Activated gamma-delta T cell treated with anti-CD3 and anti-CD28 coated beads, Interleukin-2, amount 50 U/mL, for 16 hours (primary cell): ENCODE measurements at places on chromosomes 13 and 19.

DNA sequence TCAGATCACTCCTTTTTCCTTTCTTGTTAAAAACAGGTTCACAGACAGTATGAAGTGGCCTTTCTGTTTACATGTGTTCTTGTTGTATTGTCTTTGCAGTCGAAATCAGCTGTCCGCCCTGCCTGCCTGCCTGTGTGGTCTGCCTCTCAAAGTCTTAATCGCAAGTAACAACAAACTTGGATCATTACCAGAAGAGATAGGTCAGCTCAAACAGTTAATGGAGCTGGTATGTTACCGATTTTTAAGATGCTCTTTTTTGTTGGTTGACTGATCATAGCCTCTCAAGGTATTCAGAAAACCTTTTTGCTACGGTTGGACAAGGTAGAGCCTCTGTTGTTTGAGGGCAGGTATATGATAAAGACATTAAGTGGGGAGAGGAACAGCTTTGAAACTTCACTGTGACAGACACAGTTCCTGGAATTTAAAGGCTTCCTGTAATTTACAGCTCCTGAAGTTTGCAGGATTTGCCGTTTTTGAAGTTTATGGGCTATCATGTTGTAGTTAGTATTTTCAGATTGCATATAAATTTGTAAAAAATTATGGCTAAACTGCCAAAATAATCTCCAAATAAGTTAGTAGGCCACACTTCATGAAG lies 116.1 kb downstream of the LRCH1 start:
- DNase-seq, result no peak

GRCh38 chr19:13573056-13573667 lies 66.9 kb upstream of the CACNA1A start:
- no peak for DNase-seq

- no peak for DNase-seq
Measured at GRCh38 chr13:32663660-32664059, 77.4 kb downstream of the PDS5B start.

- DNase-seq, result no peak
Measured at GRCh38 chr19:33212436-33213172, 13.0 kb downstream of the SLC7A10 start.

DNA sequence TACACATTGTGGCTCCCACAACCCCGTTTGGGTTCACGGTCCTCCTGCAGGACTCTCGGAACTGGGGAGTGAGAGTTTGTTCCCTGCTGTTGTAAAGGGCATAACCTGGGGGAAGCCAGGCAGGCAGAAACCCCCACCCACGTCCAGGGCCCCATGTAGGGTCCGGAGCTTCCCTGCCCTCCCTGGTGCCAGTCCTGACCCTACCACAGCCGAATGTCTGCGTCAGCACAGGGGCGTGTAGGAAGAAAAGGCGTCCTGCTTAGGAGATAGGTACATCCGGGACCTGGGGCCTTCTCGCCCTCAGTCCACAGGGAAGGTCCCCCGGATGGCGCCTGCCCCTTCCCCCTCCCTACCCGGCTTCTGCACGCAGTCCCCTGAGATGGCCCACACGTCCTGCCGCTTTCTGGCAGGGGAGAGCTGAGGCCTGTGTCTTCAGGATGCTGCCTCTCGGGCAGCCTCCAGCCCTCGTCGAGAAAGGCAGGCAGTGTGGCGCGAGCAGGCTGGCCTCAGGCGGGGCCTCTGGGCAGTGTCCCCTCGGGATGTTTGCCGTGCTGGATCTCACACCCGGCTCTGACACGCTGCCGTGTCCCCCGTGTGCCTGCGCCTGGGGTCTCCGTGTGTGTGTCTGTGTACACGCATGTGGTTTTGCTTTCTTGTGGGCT lies 19.1 kb downstream of the CSNK1G2 start:
- no peak for DNase-seq

- no peak for DNase-seq
Measured at GRCh38 chr13:43805071-43805468, 18.3 kb upstream of the ENOX1 start.

DNA sequence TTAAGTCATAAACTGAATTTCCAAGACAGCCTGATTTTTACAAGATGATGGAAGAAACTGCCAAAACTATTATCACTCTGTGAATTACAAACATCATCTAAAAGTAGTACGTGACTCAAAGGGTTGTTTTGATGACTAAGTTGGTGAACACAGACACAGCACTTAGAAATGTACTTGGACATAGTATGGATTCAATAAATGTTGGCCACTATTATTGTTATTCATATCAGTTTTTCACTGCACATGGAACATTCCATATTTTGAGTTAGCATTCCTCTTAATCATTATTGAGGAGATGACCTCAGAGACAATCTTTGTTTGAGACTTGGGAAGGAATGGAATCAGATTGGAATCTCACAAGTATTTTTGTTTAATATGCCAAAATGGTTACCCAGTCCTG lies 172.9 kb downstream of the OXGR1 start:
- no peak for DNase-seq

GRCh38 chr13:73820688-73821087 lies 313.5 kb downstream of the KLF12 start:
- no peak for DNase-seq

GRCh38 chr13:41601718-41602445 lies 144.5 kb downstream of the RGCC start:
- no peak for DNase-seq

DNA sequence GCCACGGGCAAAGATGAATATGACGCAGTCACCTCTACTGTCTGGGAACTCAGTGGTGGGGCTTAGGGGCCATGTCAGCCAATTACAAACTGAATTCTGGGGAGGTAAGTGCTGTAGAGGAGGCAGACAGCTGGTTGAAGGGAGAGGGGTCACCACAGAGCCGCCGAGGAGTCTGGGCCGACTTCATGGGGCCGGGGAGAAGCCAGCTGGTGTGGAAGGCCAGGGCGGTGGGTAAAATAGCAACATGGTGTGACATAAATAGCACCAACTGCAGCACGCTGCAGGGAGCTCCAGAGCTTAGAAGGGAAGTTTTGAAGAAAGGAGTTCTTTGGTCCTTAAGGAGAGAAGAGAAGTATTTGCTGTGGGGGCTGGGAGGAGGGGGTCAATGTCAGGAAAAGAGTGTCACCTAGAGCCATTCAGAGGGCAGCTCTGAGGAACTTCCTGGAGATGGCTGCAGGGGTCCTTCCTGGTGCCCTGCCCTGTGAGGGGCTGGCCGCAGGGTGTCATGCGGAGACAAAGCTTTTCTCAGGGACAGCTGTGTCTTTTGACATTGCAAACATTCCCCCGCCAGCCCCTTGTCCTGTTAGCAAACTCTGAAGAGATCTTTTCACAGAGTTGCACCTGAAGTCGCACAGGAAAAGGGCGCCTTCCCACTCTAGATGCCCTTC lies 6.4 kb downstream of the METTL21C start:
- no peak for DNase-seq

- DNase-seq, result no peak
Measured at GRCh38 chr13:94112227-94112626, 367.3 kb downstream of the DCT start.

DNA sequence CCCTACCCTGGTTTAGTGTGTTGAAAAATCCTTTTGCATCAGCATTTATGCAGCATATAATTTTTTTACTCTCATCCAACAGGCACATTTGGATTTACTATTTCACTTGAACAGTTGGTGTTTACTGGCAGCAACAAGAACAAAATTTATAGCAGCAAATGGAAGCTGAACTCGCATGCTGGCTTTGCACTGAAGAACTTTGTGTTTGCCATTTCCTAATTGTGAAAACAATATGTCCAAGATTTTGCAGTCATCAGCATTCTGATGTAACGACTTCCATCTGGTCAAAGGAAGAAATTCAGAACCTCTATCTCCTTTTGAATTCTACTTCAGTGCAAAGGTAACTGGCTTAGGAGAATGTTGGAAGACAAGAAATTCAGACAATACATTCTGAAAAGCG lies 131.0 kb downstream of the DLEU7 start:
- DNase-seq, result no peak

- DNase-seq, result no peak
Measured at GRCh38 chr13:75906315-75906714, 270.2 kb downstream of the LMO7 start.

DNA sequence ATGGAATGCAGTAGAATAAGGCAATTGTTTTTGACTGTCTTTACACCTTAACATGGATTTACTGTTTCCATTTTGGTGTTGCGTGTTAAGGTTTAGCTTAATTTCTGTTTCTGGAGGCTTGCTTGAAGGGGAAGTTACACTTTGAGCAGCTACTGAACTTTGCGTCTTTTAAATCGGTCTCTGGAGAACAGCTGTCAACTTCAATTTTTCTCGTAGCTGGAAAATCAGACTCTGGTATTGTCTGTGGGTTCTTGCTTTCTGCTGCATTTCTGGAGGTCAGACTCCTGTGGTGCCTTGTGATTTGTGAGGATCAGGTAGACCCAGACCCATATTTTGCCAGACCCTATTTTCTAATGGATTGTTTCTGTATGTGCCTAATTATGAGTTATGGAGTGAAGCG lies 146.7 kb downstream of the ATP8A2 start:
- no peak for DNase-seq

GRCh38 chr19:51354742-51355148 lies 11.4 kb downstream of the ETFB start:
- DNase-seq, result no peak

- DNase-seq, result no peak
Measured at GRCh38 chr13:73704587-73704986, 429.6 kb downstream of the KLF12 start.

GRCh38 chr19:3857449-3858003 lies 11.3 kb downstream of the ZFR2 start:
- DNase-seq, result no peak

- DNase-seq, result no peak
Measured at GRCh38 chr19:6272411-6272791, 7.4 kb downstream of the MLLT1 start.

DNA sequence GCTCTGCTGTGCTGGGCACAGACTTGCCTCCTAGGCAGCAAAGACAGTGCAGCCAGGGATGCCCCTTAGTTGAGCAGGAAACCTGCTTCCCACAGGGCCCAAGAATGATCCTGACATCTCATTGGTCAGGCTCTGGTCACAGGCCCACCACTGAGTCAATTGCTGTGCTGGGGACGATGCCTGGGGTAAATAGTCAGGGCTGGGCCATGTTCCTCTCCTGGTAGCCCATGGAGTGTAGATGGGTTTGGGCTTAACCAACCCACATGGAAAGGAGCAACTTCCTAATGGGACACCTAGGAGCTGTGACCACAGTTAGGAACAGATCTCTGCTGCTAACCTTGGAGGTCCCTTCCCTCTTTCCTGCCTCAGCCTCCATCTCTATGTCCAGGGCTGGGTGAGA lies 212.5 kb upstream of the ZNF536 start:
- no peak for DNase-seq

DNA sequence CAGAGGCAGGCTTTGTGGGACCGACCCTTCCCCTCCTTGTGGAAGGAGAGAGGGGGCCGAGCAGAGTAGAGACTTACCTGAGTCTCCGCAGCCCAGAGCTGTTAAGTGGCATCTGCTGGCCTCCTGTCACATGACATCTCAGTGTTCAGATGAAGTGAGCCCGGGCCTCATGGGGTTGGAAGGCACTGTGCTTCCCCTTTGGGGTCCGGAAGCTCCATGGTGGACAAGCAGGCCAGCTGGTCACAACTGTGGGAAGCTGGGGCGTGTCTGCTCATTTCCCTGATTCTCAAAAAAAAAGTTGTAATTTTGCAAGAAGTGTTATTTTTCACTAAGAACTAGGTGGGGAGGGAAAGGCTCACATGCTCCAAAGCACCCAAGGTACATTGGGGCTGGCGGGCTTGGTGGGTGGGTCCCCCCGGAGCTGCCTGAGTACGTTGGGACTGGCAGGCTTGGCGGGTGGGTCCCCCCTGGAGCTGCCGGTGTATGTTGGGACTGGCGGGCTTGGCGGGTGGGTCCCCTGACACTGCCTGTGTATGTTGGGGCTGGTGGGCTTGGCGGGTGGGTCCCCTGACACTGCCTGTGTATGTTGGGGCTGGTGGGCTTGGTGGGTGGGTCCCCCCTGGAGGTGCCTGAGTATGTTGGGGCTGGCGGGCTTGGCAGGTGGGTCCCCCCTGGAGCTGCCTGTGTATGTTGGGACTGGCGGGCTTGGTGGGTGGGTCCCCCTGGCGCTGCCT lies 18.2 kb upstream of the DCUN1D2 start:
- no peak for DNase-seq

DNA sequence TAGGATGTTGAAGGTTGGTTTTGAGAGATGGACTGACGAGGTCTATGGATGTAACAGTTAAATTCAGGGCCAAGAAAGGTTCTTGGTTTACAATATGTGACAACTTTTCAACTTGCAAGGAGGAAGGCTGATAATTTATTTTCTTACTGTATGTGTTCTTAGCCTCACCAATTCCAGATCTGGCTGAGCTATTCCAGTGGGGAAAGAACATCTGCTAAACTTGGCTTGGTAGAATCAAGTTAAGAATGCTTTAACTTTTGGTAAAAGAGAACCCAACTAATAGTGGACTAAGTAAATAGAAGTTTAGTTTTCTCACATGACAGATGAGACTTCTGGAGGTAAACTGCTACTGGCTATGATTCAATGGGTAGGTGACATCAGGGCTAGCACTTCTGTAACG lies 222.9 kb downstream of the KLF5 start:
- DNase-seq, result no peak

- DNase-seq, result no peak
Measured at GRCh38 chr13:112107289-112107688, 40.3 kb downstream of the SOX1 start.

DNA sequence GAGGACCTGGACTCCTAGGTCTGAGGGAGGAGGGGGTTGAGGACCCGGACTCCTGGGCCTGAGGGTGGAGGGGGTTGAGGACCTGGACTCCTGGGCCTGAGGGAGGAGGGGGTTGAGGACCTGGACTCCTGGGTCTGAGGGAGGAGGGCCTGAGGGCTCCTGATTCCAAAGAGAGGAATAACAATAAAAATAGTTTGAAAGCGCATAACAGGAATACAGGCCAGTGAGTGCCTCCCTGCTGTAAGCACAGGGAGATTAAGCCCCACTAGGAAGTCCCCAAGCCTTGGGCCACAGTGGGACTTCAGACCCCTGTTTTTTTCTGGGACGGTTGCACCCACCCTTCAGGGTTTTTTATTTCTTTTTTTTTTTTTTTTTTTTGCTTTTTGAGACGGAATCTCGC lies 1.2 kb upstream of the SBK2 start:
- no peak for DNase-seq

DNA sequence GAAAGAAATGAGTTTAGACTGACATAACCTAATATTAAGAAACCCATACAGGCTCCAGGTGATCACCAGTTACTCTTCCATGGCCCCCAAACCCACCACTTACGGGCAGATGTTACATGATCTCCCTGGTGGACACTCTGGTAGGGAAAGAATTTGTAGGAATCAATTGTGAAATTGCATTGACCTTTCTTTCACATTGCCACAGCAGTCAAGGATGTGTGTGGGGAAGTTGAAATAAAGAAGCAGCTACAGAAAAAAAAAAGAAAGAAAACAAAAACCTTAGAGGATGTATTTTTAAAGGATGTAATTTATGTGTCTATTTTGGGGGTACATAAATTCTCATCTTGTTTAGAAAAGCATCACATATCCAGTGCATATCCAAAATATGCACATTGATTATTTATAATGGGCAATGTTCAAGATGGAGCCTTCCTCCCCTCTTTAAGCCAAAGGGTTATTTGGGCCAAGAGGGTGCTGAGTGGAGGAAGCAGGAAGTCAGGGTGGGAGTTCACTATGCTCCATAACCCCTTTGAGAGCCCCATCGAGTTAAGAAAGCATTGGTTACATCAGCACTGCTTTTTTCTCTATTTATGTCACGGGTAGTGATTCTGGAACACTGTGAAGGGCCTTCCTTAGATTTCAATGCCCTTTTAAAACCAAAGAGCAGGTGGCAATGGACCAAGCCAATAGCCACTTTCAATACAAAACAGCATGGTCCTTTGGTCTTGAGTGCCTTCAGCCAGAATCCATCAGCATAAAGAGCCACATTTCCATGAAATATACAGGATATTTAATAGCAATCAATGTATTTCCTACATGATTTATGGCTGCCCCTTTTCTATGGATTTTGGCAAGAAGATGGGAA lies 169.6 kb downstream of the LACC1 start:
- DNase-seq, result no peak

GRCh38 chr19:7928741-7929701 lies 3.1 kb upstream of the CTXN1 start:
- DNase-seq, result peak; percentile 67
